NCI-H1930 (cell line): ENCODE measurements at places on chromosomes 2 and 18.
A peak's percentile ranks its signal among the peaks of the same experiment; 100 is the strongest.

DNA sequence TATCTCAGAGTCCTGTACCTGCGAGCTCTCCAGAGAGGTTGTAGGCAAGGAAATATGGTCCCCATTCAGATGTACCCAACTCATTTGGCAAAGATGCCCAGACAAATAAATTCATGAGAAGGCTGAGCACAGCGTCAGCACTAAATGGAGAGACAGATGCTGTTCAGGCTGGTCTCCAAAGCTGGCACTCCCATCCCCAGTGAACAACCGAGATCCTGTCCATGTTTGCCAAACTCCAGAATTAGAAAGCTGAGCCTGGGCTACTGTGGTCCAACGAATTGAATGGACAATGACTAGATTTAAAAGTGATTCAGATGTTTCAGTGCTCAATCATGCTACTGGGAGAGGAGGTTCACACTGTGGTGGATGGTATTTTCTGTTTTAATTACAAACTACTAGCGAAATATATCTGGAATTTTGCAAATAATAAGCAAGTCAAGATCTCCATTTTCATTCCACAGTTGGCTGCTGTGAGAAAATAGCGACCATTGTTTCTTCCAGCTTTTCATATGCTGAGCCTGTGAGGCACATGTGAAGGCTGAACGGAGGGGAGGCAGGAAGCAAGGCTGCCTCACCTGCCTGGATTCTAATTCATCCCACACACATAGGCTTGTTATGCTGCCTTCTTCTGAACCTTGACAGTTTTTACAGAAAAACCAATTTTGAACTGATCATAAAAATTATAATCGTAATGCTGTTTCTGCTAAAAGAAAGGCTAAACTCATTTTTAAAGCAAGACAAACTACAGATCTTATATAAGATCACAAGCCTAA, 22.6 kb upstream of the DAPL1 start:
- DNase-seq: no peak

DNA sequence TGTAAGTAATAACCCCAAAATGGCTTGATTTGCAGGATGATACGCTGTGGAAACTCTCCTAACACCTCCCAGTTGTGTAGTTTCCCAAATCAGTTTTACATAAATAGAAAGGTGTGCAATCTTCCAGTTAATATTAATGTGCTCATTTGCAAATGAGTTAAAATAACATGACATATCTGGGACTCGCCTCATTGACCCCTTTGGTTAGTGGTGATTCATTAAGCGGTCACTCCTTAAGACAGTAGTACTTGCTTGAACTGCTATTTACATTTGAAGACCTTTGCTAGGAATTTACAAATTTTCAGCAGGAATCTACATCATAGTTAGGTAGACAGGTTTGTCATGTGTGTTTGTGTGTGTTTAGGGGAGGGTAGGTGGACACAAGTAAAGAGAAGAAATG, 1367.7 kb upstream of the CELF4 start:
- DNase-seq: no peak

DNA sequence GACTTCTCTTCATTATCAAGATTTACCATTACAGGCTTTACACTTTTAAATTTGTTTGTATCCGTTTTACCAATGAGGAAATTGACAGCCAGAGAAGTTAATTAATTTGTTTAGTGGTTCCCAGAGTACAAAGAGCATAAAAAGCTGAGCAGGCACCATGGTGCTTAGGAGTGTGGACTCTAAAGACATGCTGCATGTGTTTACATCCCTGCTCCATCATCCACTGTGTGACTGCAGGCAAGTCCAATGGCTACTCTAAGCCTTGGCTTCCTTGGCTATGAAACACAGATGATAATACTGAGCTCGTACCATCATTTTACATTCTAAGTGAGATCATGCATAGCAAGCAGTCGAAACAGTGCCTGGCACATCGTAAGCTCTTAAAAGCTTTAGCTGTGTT, 108.0 kb upstream of the SLC35G4 start:
- DNase-seq: no peak

DNA sequence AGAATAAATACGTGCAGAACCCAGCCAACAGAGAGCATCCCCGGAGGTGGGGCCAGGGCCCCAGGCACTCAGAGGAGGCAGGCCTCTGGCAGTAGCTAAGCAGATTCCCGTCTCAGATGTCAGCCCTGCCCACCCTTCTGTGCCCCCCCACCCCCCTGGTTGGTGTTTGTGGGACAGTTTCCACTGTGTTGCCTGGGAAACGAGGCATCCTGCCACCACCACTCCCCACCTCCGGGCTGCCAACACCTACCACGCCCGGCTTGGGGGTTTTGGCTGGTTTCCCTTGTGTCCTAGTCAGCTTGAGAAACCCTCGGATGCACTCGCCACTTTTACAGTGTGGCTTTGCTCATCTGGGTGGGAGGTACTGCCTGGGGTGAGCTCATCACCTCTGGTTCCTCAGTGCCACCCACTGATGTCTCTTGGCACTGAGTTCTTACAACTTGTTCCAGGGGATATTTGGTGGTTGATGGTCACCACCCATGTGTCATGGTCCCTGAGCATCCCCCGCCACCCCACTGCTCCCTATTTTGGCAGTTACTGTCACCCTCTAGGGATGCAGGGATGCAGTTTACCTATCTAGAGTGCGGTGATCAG, 72.4 kb upstream of the YWHAQ start:
- no peak for DNase-seq

DNA sequence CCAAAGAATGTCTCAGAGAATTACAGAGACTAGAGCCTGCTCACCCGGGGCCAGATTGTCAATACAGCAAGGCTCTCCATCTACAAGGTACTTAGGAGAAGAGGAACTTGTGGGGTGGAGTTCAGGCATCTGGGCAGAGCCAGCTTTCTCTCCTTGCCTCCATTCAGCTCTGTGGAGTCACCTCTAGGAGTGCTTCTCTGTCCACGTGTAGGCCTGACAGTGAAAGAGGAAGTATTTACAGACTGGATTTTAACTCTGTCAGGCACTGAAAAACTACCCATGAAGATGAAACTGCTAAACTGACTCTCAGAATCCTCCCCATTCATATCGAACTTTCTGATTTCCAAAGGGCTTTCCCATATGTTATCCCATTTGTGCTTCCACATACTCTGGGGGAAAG, 315.6 kb downstream of the SETBP1 start:
- DNase-seq: no peak

DNA sequence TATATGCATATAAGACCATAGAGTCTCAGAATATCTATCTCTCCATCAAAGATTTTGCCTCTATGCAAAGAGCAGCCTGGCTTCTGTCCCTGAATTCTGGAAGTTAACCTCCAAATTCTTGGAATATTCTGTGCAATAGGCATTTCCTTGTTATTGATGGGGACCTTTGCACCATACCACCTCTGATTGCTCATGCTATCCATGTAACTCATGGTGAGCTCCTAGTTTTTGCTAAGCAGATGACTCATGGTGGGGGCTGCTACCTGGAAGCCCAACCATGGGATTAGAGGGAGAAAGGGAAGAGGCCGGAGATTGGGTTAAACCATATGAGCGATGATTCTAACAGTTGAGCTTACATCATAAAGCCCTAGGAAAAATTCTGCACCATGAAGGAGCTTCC, 310.2 kb upstream of the FIGN start:
- no peak for DNase-seq

DNA sequence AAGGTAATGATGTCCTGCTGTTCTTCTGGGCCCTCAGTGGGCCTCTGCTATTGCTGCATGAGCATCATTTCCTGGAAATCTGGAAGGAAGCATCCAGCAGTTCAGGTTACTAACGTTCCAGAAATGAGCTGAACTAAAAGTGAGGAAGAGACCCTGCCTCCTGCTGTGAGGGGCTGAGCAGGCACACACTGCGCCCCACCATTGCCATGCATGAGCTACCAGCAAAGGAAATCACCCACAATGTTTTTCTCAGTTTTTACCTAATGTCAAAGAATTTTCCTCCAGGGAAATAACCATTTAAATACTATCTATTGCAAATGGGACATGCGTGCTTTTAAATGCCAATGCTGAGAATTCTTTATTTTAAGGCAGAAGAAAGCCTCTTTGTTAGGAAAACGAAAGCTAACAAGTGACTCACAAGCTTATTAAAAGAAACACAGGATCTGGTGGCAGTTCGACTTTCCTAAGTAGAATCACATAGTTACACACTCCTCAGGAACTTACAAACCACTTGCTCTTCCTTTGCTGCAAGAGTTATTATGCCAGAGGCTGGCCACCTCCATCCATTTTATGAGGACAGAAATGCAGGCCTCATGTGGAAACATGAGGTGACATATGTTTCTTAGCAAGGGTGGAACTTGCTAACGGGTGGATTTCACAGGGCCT, 152.6 kb upstream of the TTC39C start:
- DNase-seq: no peak

DNA sequence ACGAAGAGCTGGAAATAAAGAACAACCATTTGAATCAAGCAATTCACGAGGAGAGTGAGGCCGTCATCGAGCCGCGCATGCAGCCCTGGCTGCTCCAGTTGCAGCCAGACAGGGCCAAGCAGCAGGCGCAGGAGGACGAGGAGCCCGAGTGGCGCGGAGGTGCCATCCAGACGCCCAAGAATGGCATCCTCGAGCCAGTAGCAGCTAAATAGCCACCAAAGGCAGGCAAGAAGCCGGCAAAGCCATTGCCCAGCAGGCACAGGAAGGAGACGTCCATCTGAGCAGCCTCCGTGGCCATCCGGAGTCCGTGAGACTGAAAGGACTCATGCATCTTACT, 8.9 kb upstream of the CHST10 start:
- no peak for DNase-seq

DNA sequence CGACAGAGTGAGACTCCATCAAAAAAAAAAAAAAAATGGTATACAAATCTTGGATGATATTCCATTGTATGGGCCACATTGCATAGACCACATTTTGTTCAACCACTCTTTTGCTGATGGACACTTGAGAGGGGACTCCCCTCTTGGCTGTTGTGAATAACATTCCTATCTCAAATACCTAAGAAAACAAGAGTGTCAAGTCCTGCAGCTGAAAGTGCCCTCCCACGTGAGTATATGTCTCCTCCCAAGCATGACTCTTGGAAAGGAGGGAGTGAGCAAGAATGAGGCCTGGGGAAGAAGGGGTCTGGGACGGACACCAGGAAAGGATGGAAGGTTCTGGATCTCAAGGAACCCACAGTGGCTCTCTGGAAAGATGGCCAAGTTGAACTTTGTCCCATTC, 36.0 kb upstream of the NPAS2 start:
- no peak for DNase-seq

DNA sequence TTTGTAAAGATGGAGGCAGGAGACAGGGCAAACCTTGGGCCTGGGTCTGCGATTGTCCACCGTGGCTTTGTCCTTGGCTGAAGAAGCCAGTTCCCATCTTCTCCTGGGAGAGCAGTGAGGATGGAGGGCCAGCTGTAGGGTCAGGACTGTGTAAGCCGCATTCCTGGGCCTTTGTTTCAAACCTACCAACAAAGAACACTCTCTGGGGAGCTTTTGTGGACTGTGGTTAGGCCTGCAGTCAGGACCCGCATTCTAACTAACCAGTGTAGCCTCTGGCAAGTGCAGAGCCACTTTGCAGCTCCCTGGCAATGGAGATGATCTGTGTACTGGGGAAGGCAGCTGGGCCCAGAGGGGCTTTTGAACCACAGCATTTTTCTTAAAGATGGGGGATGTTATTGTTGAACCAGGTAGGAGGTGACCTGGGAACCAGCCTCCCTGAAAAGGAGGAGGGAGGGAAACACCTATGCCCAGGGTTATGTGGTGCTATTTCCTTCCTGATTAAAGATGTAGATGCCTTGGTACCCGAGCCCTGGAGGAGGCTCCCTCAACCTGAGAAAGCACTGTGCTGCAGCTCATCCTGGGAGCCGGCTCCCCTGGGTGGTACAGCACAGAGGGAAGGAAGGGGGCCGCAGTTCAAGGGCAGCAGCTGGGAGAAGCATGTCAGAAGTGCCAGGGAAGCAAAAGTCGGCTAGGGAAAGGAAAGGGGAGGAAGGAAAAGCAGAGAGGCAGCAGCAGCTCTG, 12.7 kb upstream of the SMAD4 start:
- DNase-seq: no peak

GRCh38 chr2:20670315-20671035, 3.5 kb downstream of the GDF7 start:
- DNase-seq: no peak

- DNase-seq: no peak
Observed at GRCh38 chr2:102387763-102388546, 32.4 kb downstream of the IL18R1 start.

- DNase-seq: peak; percentile 51
Observed at GRCh38 chr2:166344286-166345113, 31.2 kb downstream of the SCN9A start.

- no peak for DNase-seq
Observed at GRCh38 chr2:173086518-173087213, 11.0 kb downstream of the MAP3K20 start.

- no peak for DNase-seq
Observed at GRCh38 chr2:128489526-128490273, 171.0 kb upstream of the HS6ST1 start.

GRCh38 chr2:150162241-150162942, 325.1 kb downstream of the RND3 start:
- no peak for DNase-seq

DNA sequence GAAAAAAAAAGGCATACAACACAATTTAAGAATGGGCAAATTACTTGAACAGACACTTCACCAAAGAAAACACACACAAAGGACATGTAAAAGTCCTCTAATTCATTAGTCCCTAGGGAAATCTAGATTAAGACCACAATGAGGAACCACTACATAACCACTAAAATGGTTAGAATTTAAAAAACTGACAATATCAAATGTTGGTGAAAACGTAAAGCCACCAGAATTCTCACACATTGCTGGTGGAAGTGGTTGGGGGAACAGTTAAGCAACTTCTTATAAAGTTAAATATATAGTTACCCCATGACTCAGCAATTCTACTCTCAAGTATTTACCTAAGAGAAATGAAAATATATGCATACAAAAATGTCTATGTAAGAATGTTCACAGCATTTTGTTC, 11.8 kb downstream of the RTN4 start:
- DNase-seq: no peak

DNA sequence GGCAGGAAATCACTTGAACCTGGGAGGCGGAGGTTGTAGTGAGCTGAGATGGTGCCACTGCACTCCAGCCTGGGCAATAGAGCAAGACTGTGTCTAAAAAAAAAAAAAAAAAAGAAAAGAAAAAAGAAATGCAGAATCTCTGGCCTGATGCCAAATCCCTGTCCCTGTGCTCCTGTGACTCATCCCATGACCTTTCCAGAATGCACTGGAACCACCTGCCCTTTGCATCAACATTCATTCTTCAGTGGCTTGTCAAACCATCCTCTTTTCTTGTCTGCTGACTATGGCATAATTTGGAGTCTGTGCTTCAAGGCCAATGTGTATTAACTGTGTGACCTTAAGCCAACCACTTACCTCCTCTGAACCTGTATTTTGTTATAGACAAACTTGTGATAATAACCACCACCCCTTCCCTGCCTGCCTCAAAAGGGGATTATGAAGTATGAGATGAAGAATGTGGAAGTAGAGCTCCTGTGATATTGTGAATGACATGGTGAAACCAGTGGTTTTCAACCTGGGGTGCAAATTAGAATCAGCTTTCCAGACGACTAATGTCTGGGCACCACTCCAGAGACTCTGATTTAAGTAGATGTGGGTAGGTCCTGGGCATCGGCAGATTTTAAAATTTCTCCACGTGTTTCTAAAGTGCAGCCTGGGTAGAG, 189.3 kb downstream of the CLIP4 start:
- DNase-seq: no peak

- no peak for DNase-seq
Observed at GRCh38 chr2:227655454-227655853, 11.2 kb upstream of the SCYGR5 start.

GRCh38 chr18:8741117-8741516, 35.8 kb downstream of the MTCL1 start:
- no peak for DNase-seq

- no peak for DNase-seq
Observed at GRCh38 chr18:50886929-50887328, 8.0 kb downstream of the ME2 start.

GRCh38 chr2:217086038-217086522, 226.2 kb upstream of the TNP1 start:
- no peak for DNase-seq
